ENCODE measurements at places on chromosomes 2 and 18.
A peak's percentile ranks its signal among the peaks of the same experiment; 100 is the strongest.

DNA sequence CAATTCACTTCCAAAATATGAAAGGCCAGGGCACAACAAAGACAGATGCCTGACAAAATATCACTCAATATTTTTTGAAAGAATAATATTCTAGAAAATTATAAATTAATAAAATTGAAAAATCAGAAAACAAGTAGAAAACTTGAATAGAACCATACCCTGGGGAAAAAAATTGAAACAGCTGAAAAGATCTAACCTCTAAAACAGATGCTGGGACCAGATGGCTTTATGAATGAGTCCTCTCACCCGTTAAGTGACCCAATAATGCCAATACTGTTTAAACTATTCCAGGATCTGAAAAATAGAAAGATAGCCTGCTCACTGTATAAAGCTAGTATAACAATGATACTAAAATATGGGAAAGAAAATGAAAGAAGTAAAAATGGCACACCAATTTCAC, 322.3 kb upstream of the VWC2L start:
- DNase-seq = no peak

DNA sequence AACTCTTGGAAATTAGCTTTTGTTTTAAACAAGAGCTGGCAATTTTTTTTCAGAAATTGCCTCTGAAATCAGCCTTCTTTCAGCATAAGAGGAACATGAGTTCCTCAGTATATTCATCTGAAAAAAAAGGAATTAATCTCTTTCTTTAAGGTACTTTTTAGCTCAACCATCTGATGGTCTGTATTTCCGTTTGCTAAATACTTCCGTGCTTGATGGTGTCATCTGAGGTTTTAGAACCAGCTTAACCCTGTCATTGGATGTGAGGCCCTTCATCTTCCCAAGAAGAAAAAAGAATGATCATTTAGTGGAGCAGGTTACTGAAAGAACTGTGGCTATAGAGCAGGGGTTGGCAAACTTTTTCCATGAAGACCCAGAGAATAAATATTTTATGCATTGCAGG, 175.0 kb downstream of the TRABD2A start:
- DNase-seq = no peak

DNA sequence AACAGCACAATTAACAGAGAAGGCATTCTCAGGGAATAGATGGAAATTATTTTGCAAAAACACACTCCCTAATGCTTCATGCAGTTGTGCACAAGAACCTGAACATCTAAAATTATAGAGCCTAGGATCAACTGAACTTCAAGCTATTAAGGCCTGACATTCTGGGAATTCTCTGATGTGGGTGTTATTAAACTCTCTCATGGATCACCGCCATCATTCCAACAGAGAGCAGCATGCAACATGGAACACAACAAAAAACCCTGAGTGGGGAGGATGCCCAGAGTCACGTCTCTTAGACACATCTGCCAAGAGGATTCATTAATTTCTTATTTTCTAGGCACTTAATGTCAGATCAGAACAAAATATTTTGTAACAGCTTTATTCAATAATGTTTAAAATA, 543.8 kb downstream of the ERBB4 start:
- no peak for DNase-seq

GRCh38 chr2:239587841-239588240, 187.0 kb upstream of the HDAC4 start:
- no peak for DNase-seq

GRCh38 chr2:12884713-12885282, 168.1 kb downstream of the TRIB2 start:
- no peak for DNase-seq

- no peak for DNase-seq
Observed at GRCh38 chr2:163455815-163456214, 280.0 kb downstream of the FIGN start.

DNA sequence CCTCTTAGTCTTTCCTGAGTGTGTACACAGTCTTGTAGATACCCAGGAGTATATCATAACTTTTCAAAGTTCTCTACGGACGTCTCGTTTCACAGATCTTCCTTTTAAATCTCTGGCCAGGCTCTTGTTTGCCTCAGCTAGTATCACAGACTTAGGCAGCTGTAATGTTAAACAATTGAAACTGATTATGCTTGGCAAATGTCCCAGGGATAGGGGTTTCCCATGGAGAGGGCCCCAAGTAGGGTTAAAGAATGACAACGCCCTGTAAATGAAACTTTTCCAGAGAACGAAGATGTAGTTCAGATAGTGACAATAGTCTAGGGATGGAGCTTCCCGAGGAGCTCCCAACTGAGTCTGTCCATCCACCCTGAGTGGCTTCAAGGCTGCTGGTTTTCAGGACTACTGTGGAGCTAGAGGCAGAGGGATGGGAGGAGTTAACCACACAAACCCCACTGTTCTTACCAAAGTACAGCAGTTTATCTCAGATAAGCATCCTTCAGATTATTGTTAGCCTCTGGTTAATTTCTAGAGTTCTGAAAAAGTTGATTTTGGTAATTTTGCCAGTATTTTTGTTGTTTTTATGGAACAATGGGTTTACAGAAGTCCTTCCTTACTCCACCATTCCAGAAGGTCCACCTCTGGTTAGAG, 9.1 kb downstream of the NEURL3 start:
- no peak for DNase-seq

DNA sequence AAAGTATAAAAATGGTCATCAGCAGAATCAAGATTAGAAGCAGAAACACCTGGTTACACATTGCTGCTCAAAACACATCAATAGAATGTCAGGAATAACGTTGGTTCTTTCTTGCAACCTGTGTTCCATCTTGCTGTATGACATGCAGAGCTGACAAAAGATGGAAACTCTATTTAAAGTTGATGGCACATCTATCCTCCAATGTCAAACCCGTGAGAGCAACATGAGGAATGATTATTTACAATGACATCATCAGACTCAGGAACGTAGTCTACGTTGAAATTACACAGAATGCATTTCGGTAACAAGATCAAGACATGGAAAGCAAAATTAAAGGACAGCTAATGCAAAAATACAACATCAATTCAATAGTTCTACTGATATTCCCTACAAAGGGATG, 26.2 kb upstream of the TTN start:
- DNase-seq = no peak

DNA sequence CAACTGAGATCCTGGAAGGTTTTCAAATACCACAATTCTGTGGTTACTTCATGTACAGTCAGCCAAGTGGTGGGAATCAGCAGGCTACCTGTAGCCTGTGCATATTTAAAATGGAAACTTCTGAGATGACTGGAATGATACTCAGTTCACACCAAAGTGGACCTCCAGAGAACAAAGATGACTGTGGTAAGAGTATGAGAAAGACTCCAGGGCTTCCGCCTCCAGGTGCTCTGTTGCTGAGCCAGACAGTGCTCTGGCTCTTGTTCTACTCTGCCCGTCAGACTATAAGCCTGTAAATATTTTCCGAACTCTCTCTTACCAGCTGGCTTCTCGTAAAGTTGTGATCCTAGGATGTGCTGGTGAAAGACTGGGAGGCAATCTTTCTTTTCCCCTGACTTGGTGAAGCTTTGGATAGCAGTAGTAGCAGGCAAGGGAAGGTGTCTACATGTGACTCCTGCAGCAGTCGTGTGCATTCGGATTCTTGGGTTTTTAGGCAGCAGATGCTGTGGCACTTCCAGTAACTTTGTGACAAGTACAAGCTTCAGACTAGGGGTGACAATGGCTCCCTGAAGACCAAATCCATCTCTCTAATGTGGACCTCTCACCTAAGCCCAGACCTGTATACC, 23.1 kb downstream of the ST3GAL5 start:
- DNase-seq = no peak

DNA sequence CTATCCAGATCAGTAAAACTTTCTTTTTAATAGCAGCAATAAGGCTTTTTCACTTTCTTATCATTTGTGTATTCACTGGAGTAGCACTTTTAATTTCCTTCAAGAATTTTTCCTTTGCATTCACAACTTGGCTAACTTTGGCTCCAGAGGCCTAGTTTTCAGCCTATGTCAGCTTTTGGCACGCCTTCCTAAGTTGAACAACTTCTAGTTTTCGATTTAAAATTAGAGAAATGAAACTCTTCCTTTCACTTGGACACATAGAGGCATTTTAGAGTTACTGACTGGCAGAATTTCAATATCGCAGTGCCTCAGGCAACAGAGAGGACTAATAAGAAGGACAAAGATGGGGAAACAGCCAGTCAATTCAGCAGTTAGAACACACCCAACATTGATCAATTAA, 577.4 kb downstream of the DSC3 start:
- no peak for DNase-seq

DNA sequence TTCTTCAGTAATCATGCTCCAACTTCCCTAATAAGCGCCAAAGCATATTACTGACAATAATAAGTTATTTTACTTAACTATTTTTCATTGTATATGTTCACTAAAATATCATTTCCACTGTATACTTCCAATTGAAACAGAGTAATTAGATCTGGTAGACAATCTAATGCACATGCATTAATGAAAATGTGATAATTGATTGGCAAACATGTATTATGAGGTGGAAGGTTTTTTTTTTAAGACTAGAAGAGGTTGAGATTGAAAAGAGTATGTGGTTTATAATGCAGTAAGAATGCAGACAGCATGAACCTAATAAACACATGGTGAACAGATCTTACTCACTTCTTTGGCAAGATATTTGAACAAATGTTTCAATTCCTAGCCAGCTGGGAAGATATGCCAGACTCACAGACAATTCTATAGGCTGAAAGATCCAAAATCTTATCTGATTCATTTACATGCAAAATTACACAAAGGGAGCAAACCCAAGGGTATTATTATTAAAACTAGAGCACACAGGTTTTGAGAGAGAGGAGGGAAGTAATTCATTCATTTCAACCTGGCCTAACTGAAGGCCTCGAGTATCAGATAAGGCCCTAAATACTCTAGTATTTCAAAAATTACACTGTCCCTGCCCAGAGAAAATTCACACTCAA, 2.8 kb downstream of the NCKAP1 start:
- DNase-seq = no peak

DNA sequence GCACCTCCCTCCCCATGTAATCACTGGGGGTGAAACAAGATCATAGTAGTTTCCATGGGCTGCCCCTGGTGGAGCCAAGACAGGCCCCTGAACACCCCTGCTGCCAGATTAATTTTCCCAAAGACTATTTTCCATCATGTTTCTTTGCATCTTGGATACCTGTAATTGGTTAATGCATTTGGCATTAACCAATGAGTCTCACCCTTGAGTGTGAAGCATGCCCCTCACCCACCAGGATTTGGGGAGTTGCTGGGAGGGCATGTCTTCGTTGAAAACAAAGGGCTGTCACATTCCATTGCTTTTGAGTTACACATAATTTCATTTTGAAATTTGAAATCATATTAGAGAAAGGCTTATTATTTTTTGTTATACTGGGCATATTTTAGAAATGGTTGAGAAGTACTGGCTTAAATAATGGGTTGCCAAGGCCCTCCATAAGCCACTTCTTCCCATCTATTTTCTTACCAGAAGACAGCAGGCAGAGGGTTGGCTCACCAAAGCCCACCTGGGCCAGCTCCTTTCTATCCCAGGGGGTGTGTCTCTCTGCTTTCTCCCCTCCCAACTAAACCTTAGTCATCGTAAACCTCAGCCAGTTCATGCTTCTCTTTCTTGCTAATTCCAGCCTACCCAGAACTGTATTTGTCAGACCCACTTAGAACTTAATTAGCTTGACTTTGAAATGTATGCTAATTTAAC, 51.8 kb downstream of the ATIC start:
- no peak for DNase-seq

DNA sequence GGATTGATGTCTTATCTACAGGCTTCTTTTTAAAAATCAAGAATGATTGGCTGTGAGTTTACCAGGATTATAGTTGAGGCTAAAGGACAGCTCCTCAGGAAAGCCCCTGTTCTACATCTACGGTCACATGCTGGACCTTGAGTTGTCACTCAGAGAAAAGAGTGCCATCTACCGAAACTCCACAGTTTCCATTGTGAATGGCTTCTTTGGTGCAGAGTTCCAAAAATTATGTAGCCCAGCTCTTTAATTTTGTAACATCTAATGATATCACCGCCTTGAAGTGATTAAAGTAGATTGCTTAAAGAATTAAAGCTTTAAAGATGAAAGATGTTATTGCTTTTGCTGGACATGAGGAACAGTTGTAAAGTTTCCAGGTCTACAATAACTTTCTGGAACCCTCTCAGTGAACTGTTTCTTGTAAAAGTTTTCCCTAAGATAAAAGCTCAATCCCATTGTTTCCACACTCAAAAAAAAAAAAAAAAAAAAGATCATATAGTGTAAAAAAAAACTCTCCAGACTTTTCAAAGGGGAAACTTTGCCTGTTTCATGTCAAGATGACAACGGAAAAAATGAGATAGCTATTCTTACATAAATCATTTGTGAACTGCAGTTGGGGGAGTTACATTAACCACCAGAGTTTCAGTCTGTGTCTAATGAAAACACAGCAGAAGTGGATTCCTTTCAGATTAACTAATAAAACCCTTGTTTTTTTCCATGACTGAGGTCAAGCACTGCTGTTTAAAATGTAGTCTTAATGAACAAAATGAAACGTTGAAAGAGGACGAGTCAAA, 4.3 kb downstream of the COL3A1 start:
- DNase-seq = no peak

GRCh38 chr2:30639836-30640235, 167.4 kb downstream of the CAPN13 start:
- DNase-seq = no peak

DNA sequence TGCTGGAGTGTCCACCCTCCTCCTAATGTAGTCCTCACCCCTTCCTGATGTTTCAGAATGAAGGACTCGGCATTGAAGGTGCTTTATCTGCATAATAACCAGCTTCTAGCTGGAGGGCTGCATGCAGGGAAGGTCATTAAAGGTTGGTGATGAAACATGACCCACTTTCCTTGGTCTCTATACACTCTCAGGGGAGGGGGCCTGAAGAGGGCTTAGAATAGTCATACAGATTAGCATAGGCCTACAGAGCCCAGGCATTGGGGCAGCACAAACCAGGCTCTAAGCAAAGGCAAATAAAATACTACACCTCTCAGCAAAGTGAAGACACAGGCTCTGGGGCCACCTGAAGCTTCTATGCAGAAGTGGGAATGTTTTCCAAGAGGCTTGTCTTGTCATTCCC, 1.8 kb downstream of the IL36RN start:
- DNase-seq = no peak

DNA sequence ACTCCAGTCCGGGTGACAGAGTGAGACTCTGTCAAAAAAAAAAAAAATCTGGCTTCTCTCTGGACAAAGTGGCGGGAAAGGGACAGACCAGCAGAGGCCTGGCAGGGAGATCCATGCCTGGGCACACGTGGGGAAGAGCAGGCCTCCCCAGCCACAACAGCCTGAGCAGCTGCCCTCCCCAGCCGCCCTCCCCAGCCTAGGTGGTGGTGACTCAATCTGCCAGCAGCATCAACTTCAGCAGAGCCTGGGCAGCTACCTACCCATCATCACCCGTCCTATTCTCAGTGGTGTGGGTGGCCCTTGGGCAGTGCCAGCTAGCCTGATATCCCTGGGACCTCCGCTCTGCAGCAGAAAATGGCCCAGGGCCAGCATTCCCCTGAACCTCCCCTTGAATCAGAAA, 612.4 kb downstream of the FBXO15 start:
- DNase-seq = no peak

- no peak for DNase-seq
Observed at GRCh38 chr18:48390641-48391040, 18.5 kb downstream of the ZBTB7C start.

GRCh38 chr2:101330253-101330933, 21.9 kb upstream of the RNF149 start:
- DNase-seq = peak; percentile 43

GRCh38 chr2:12278217-12278750, 438.5 kb upstream of the TRIB2 start:
- no peak for DNase-seq
